T-helper 2 cell (primary cell): ENCODE measurements at places on chromosomes 6 and 20.

DNA sequence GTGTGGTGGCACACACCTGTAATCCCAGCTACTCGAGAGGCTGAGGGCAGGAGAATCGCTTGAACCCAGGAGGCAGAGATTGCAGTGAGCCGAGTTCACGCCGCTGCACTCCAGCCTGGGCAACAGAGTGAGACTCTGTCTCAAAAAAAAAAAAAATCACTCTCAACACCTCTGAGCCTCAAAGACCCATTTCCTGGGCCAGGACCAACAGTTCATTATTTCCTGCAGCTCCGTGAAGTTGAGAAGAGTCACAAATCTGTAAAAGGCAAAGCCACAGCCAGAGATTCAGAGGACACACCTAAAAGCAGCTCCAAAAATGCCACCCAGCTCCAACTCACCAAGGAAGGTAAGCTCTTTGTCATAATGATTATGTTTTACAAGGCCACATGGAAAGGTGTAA lies 15.2 kb upstream of the NOP56 start:
- DNase-seq = no peak

DNA sequence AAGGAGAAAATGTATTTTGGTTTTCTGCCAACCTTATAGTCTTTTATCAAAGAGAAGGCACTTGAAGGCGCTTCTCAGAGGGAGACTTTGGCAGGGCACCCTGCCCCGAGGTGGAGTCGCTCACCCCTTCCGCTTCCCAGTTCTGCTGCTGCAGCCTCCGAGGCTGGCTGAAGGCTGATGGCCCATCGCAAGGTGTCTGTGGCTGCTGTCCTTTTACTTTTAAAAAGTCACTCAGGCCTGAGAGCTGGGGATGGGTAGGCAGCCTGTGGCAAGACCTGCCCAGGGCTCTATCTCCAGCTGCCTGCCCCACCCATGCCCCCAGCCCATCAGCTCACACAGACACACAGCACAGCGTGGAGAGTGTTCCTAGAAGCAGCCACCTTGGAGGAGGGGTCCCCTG lies 206.6 kb upstream of the CST7 start:
- no peak for DNase-seq

DNA sequence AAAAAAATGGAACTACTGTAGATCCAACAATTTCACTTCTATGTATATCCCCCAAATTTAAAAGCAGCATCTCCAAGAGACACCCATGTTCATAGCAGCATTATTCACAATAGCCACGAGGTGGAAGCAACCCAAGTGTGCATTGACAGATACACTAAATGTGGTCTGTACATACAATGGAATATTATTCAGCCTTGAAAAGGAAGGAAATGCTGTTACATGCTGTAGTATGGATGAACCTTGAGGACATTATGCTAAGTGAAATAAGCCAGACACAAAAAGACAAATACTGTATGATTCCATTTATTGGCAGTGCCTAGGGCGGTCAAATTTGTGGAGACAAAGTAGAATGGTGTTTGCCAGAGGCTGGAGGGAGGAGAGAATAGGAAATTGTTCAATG lies 34.2 kb downstream of the CAP2 start:
- DNase-seq = no peak

DNA sequence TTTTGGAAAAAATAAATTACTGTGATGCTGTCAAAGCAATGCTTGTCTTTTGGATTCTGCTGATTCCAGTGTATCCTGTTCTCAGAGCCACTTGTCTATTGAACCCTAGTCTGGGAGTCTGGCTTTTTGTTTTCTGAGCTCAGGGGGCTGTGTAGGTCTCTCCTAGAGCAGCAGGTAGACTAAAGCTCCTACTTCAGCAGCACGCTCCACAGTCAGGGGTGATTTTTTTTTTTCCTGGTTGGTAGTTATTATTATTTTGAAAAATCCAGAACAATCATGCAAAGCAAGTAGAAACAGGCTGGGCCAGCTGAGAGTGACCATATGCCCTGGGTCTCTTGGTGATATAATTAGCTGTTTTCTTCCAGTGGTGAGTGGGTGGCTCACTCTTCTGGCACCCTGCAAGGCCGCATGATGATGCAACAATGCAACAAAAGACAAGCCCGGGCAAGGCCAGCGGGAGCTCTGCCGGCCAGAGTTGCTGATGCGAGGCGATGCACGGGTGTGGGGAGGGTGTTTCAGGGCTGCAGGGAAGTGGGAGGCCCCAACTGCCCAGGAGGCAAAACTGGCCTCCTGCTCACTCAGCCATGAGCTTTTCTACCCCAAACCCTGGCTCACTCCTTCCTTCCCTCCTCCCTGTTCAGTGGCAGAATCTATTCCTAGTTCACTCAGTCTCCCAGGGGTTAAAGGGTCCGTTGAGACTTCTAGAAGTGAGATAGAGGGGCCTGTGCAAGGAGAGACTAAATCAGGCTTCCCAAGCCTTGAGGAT lies 11.5 kb upstream of the CDKN1A start:
- no peak for DNase-seq

DNA sequence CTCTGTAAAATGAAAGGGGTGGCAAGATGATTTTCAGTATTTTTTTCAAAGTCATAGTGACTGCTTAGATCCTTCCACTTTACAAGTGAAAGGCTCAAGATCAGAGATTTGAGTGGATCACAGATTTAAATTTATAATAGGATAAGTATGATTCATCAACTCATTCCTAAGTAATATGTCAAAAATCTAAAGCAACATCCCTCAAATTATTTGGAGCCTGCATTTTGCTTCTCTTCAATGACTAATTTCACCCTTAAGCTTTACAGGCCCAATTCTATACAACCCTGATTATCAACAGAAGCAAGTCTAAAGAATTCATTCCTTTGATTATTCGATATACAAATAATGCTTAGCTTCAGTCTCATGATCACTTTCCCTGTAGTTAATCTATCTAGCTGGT lies 93.9 kb upstream of the HEY2 start:
- no peak for DNase-seq

DNA sequence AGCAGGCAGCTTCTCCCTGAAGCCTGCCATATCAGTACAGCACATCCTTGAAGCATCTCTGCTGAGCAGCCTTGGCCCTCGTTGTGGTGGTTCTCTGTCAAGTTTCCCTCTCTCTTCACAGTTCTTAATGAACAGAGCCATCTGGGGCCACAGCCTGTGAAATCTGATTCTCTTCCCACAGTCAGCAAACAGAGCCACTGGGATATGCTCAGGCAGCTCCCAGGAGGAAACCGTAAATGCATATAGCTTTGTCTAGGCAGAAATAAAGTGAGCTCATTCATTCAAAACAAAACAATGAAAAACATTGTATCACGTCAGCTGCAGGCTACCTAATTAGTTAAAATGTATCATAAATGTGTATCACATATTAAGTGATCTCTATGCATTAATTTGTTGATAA lies 80.3 kb downstream of the TBC1D7 start:
- no peak for DNase-seq

DNA sequence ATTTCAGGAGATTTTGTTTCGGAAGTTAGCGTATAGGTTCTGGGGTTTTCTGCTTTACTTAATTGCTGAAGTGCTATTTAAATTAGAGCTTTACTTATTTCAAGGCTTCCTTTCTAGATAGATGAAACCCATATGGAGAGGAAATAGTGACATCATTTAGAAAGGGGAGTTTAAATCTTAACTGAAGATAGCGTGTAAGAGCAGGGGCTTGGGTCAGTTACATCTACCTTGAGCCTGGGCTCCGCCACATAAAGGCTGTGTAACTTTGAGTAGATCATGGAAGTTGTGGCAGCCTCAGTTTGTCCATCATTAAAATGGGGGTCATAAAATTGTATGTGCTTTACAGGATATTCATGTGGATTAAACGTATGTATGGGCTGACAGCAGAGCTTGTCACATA lies 4.7 kb downstream of the CDS2 start:
- no peak for DNase-seq

DNA sequence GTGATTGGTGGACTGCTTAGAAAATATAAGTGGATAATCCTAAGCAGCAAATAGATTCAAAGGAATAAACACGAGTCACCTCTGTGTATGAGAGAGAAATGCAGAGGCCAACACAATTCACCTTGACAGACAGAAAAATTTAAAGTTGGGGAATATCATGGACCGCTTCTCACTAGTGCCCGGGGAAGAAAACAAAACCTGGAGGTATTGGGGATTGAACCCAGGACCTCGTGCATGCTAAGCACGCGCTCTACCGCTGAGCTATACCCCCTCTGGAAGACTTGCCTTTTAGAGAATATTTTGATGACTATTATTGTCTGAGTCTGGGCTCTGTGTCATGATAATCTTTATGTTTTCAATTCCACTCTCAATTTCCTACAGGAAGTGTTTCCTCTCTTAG lies 111.9 kb downstream of the TRIM27 start:
- DNase-seq = no peak

GRCh38 chr6:168574075-168574698 lies 133.2 kb downstream of the SMOC2 start:
- no peak for DNase-seq

GRCh38 chr20:2217857-2218539 lies 77.8 kb upstream of the TGM3 start:
- DNase-seq = no peak

GRCh38 chr6:137494281-137494987 lies at the start of gene OLIG3:
Gene OLIG3, minus strand, starts transcription at chr6:137494394. Its CDS starts 224 bp downstream, at chr6:137494170.
- no peak for DNase-seq

DNA sequence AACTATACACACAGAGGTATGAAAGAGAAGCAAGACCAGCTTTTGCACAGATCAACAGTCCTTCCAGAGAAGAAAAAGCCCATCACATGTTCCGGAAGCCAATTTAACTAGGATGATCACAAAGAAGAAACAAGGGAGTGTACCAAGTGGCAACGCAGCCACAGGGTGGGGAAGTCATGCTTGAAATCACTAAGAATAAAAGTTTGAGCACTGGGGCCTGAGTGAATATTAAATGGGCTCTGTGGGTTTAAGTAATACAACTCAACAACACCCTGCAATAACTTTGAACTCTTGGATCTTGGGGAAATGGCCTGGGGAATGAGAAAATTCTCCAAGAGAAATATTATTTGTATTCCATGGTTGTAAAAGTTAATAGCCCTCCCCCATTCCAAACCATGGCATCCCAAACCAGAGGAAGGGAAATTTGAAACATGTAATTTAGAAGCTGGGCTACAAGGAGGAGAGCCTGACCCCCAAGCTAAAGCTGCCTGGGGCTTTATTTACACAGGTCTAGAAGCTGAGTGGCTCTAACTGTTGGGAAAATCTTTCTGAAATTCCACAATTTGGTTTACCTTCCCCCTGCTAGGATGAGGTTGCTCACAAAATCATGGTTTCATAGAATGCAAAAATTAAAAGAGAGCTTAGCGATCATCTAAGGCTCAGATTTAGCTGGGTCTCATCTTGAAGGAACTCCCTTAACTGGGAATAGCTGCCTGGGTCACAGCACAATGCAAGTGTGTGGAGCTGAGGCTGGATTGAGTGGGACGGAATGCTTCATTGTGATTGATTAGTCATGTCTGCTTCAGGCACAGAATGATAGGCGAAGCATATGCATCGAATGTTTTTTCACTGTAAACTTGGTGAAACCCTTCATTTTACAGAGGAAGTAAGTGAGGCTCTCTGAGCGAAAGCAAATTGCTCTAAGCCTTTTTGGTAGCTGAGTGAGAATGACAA lies 143.6 kb downstream of the BMP7 start:
- DNase-seq = no peak

DNA sequence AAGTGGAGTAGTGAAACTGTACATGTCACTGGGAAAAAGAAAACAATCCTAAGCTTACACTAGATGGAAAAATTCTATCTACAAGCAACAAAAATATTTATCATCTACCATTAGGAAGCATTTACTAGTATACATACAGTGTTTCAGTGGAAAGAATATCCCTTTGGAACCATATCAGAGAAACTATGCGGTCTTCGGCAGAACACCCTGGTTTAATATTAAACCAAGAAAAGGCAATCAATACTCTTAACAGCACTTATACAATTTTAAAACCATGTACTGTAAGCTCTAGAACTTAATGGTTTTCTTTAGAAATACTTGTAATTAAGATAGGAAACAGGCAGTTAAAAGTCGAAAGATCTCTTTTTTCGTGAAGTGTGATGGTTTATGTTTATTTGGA lies 32.3 kb downstream of the GCLC start:
- no peak for DNase-seq

DNA sequence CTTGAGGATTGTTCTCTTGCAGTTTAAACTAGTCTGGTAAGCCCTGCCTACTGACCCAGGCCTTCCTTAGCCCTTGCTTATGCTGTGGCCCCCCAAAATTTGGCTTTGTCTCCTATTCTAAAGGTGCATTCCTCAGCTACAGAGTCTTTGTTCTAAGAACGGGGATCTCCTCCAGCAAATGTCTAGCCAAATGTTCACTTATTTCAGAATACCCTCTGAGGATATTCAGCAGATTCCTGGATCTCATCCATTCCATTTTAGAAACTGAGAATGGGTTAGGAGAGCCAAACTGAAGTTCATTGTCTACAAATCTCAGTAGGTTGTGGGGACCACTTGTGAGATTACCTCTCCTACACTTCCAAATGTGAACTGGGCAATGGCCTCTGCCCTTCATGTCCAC lies 164.2 kb upstream of the ARG1 start:
- DNase-seq = no peak

GRCh38 chr20:2051946-2052345 lies 49.7 kb upstream of the STK35 start:
- no peak for DNase-seq

GRCh38 chr20:43900496-43900895 lies 14.2 kb upstream of the TOX2 start:
- DNase-seq = no peak

DNA sequence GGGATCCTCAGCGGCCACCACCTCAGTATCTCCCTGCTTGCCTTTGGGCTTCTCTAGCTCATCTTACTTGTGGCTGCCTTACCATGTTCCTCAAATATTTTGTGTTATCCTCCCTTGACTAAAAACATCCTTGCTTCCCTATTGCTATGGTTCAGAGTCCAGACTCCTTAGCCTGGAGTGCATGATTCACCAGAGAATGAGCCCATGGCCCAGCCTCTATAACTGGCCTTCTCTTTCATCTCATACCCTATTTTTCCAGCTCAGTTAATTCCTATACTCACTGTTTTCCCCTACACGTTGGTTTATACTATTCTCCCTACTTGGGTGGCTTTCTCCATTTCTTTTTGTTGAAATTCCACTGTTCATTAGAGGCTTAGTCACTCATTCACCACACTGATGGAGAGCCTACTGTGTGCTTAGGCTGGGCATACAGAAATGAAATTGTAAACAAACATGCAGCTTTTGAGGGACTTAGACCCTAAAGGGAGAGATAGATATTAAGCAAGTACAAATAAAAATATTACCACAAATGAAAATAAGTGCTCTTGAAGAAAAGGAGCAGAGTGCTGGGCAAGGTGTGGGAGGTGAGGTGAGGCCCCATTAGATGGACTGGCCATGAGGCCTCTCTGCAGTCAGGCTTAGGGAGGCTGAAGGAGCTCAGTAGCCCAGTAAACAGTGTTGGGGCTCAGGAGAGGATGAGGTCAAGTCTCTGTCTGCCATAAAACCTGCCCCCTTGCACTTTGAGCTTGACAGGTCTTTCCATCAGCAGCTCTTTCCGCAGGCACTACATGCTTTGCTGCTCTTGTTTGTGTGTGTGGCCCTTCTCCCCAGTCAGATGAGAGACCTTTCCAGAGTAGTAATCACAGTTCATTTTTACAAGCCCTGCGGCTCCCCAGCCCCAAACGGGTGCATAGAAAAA lies 109.3 kb downstream of the TCP11 start:
- DNase-seq = no peak
